ENCODE measurements at places on chromosomes 2 and 18.
A peak's percentile ranks its signal among the peaks of the same experiment; 100 is the strongest.

GRCh38 chr18:63119647-63120046, 199.9 kb downstream of the BCL2 start:
- peak; percentile 12 for DNase-seq

DNA sequence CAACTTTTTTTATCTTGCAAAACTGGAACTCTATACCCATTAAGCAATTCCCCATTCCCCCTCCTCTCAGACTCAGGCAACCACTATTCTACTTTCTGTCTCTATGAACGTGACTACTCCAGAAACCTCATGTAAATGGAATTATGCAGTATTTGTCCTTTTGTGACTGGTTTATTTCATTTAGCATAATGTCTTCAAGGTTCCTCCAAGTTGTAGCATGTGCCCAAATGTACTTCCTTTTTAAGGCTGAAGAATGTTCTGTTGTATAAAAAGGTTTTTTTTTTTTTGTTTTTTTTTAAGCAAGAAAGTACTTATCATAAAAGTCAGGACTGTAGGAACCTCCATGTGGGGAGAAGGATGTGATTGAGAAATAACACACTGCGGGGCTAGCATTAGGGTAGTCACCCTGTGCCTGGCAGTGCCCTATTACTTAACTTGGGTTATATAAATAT, 262.9 kb upstream of the FBXO11 start:
- DNase-seq, result no peak

DNA sequence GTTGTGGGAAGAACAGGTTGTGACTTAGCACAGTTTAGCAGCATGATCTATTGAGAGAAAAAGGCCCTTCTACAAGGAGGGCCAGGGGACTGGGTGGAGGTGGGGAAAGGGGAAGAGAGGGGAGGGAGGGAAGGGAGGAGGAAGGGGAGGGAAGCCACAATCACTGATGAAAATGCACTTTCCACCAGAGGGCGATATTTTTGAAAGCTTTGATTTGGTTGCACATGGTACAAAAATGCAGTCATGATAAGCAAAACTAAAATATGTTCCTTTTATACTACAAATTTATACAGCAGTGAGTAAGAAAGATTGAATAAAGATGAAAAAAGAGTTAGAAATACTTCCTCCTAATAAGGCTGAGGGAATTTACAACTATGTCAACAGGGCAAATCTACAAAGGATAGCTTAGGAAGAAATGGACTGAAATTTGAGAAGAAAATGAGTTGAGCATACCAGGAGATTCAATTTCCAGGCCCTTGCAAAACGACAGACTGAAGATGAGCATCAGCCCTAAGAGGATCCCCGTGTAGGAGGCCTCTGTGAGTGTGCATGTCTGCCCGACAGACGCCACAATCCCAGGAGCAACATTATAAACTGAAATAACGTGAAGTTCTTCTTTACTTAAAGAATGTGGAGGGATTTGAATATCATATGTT, 17.2 kb downstream of the SH3YL1 start:
- DNase-seq, result peak; percentile 70

- no peak for DNase-seq
Observed at GRCh38 chr2:197851451-197851850, 47.1 kb downstream of the PLCL1 start.

DNA sequence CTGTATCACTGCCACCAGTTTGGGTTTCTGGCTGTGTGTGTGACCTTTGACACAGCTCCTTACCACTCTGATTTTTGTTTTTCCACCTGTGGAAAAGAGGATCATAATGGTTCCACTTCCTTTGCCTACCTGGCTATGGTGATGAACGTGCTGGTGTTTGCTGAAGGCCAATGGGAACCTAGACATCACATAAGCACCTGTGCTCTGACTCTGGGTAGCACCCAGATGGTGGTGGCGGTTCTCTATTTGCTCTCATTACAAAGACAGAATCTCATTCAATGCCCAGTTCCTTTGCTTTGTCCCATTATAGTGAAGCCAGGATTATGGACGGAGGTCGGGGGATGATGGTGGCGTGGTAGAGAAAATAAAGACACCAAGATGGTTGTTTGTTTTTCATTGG, 121.2 kb upstream of the GATA6 start:
- DNase-seq, result no peak

GRCh38 chr2:101296371-101296770, 12.1 kb downstream of the RNF149 start:
- DNase-seq, result no peak

Data from NCI-H526 (cell line).